ENCODE measurements at places on chromosomes 1 and 21. TPM values are rescaled to one million over a fixed set of nuclear protein-coding genes. Genes with fewer than 3 reads are reported as not detected.
A peak's percentile ranks its signal among the peaks of the same experiment; 100 is the strongest.

DNA sequence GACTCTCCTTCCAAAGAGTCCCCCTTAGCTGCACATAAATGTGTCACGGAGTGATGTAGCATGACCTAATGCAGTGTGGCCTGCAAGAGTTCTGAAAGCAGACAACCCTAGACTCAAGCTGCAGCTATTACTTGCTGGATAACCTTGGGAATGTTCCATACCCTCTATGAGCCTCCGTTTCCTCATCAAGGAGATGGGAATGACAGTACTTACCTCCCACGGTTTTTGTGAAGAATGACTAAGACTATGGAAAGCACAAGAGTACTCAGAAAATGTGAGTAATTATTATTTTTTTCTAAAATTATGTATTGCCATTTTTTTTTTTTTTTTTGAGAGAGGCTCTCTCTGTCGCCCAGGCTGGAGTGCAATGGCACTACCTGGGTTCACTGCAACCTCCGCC lies 3.0 kb downstream of the TTC39A start:
- no peak for DNase-seq

GRCh38 chr1:208933984-208934525 lies 649.5 kb upstream of the CAMK1G start:
- DNase-seq, result no peak

DNA sequence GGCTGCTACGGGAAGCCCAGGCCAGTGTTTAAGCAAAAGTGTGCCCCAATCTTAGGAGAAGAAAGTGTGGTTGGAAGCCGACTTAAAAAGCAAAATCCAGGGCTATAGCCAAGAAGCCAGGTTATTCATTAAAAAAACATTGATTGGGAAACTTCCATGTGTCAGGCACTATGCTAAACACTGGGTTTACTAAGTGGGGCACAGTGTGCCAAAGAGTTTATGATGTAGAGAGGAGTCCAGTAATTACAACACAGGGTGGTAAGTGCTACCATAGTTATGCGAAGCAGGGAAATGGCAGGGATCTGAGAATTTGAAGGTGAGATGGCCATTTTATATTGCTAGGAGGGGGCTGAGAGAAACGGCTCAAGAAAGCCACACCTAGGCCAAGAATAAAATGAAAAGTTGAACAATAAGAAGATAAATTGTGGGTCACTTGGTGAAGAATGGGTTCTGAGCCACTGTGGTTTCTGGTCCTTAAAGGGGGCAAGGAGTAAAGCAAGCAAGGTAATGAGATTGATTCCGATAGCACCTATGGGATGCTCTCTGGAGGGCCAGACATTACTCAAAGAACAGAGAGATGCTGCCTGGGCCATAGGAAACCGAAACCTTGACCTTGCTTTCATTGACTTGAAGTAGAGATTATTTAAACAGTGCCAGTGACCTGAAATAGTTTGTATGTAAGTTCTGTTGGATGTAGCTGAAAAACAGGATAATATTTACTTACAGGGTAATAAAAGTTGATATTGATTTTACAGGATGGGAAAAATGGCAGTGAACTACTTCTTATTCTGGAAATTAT lies 177.8 kb downstream of the GIPC2 start:
- peak; percentile 39 for DNase-seq

The FRRS1 gene
- 9.7 TPM for total RNA-seq

DNA sequence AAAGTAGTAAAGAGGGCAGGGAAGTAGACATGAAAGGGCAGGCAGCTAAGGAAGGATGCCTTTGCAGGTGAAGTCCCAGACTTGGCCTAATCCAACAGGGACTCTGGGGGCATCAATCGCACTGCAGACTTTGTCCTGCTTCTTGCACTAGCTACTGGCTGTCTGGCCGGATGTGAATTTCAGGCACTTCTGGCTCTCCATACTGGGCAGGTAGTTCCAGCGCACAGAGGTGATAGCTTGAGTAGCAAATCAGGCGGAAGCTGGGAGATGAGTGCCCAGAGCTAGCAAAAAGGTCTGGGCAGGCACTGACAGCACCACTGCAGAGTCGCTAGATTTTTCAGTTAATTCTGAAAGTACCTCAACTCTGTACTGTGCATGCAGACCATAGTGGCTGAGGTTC lies 997 bp downstream of the RSPH1 start:
- no peak for DNase-seq
